GM23338 (cell line): ENCODE measurements at places on chromosomes 4 and X. TPM values are rescaled to one million over a fixed set of nuclear protein-coding genes. Genes with fewer than 3 reads are reported as not detected.

DNA sequence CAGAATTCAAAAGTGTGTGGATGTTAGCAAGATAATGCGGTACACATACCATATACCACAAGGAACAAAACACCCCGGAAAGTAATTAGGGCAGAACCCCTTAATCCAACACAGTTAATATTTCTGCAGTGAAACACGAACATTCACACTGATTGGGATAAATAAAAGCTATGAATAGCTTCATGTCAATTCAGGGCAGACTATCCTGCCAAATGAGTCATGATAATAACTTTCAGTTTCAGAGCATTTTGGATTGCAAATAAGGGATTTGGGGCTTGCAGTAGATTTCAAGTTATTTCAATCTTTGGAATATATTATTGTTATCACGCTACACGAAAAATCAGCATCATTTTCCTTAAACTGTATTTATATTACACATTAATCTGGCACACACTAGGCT is 24.3 kb downstream of the IRF2 start:
- H3K27me3 ChIP-seq, result no peaks in the 10 kb centered on the region
- peaks cover 70% of the 10 kb centered on the region for H3K4me1 ChIP-seq
- no peak overlapping the region for H3K27ac ChIP-seq
- no peak for DNase-seq
- no peak overlapping the region for H3K4me3 ChIP-seq

Gene CENPI
- 30.8 and 41.3 TPM in 2 replicates for total RNA-seq

Gene ARHGEF38
- not detected in 2 replicates for total RNA-seq

DNA sequence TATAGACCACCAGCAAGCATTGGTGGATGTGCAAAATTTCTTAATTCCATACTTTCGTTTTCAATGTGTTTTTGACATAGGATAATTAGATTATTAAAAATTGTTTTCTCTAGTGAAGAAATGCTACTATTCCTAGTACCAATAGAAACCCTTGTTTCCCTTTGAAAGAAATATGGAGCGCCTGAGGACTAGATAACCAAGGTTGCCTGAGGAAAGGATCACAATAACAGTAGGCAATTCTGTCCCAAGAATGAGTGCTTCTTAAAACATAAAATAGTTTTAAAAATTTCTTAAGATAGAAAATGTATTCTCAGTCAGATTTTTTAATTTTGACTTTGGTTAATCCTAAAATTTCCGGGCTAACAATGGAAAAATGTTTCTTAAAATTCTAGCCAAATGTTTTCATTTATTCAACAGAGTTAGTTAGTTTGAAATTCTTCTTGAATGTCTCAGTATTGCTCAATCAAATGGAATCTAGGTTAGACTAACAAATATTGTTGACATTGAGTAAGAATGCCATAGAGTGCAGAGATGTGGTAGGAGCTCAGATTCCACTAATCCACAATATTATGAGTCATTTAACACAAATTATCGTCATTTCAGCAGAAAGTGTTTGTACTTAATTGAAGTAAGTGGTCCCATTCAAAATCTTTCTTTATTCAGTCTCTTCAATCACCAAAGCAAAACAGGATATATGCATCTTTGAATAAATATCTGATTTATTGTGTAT is 666.0 kb downstream of the GRID2 start:
- DNase-seq, result no peak
- no peaks in the 10 kb centered on the region for H3K4me1 ChIP-seq
- H3K27me3 ChIP-seq, result no peaks in the 10 kb centered on the region
- H3K4me3 ChIP-seq, result no peak overlapping the region

DNA sequence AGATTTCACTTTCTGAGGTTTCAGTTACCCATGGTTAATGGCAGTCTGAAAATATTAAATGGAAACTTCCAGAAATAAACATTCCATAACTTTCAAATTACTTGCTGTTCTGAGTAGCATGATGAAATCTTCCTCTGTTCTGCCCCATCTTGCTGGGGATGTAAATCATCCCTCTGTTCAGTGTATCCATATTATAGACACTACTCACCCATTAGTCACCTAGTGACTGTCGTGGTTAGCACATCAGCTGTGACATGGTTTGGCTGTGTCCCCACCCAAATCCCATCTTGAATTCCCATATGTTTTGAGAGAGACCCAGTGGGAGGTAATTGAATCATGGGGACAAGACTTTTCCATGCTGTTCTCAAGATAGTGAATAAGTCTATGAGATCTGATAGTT is 125.5 kb upstream of the GIMD1 start:
- H3K4me3 ChIP-seq, result no peak overlapping the region
- H3K36me3 ChIP-seq, result no peaks in the 10 kb centered on the region

DNA sequence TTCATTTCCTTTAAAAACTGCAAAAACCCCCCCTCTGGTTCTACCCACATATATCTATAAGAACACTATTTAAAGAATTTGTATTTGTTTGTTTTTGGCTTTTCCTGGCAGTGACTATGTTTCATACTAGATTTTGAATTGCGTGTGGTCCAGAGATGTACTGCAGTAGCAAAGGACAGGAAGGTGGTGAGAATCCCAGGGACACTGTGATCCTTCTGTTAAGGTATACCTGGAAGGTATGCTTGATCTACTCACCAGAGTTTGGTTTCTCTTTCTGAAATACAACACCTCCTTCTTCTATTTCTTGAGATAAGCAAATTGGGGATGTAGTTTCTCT is 129.6 kb upstream of the RASGEF1B start:
- no peak overlapping the region for H3K4me3 ChIP-seq
- no peaks in the 10 kb centered on the region for H3K36me3 ChIP-seq
- H3K27me3 ChIP-seq, result no peaks in the 10 kb centered on the region
- no peak for DNase-seq
- H3K27ac ChIP-seq, result no peak overlapping the region

- no peaks in the 10 kb centered on the region for H3K27me3 ChIP-seq
- H3K27ac ChIP-seq, result no peak overlapping the region
- H3K4me3 ChIP-seq, result no peak overlapping the region
- H3K4me1 ChIP-seq, result no peaks in the 10 kb centered on the region
Measured at GRCh38 chr4:187477224-187477623, 518.3 kb upstream of the ZFP42 start.

DNA sequence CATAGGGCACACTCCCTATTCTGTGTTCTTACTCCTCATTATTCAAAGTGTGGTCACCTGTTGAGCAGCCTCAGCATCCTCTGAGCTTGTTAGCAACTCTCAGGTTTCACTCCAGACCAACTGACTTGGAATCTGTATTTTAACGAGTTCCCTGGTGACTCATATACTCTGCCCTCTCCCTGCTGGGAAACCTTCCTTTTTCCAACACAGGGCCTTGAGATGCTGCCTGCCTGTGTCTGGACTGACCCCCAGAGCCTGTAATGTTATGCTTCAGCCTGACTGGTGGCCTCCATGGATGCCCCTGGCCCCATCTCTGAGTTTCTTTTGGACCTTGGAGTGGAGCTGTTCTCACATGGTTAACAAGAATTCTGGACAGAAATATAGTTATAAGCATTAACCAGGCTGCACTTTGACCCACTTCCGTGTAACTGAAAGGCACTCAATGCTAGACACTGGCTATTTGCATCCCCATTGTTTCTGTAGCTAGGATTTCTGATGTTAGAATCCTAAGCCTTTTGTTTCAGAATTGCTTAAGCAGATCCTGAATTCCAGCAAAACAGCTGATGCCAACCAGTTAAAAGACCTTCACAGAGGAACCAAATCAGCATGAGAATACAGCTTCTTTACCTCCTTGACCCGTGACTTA is 262.6 kb downstream of the STIM2 start:
- H3K27me3 ChIP-seq, result no peaks in the 10 kb centered on the region
- no peaks in the 10 kb centered on the region for H3K36me3 ChIP-seq
- H3K27ac ChIP-seq, result peak overlapping the region; percentile 92

Gene DGKQ
- total RNA-seq, result 18.6 and 22.4 TPM in 2 replicates

DNA sequence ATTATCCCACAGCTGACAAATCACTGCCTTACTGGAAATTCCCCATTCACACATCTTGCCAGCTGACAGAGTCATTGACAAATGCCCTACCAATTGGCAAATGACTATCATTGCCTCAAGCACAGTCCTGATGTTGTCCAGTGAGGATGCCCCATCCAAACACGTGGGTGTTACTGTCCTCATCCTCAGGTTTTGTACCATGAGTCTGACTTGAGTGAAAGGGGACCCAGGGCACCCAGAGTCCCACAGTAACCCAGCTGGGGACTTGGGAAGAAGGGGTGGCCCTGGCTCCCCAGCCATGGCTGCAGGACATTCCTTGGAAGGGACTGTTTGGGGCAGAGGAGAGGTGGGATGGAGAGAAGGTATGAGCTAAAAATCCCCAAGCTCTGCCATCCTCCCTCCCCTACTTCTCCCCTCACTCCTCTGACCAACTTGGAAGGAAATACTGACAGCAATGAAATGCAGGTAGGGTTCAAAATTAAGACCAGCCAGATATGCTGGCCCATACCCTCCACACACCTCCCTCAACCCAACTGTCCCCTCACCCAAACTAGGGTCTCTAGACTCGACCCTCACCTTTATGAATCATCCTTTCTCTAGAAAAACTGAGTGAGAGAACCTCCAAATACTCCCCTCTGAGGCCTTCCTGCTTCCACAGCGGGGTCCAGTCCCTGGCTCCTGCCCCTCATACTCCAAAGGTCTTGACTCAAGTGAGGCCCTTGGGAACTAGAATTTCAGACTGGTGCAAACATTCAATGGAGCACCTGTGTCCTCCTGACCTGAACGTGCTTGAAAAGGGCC is 5.1 kb downstream of the TIMP1 start:
- H3K27ac ChIP-seq, result no peak overlapping the region
- no peaks in the 10 kb centered on the region for H3K36me3 ChIP-seq
- no peaks in the 10 kb centered on the region for H3K27me3 ChIP-seq

Gene KCNIP4
- 0.14 TPM in 1 of 2 replicates, not detected in the other for total RNA-seq

Gene ABCD1
- 4.0 and 8.9 TPM in 2 replicates for total RNA-seq

DNA sequence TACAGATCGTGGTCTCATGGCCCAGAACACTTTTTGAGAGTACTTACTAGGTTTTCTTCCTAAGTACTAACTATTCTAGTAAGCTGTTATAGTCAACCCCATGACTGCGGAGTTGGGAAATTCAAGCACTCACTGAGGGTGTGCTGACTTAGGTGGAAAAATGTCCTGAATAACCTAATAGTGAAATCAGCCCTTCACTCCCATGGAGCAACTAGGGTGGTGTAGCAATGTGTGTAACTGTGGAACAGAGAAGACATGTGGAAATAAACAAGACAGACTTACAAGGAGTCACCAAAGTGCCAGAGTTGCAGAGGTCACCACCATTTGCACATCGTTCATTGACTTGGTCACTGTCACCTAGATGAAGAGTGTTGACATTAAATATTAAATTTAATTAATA is 12.1 kb upstream of the VSIG4 start:
- no peak overlapping the region for H3K27ac ChIP-seq
- no peaks in the 10 kb centered on the region for H3K4me1 ChIP-seq
- H3K4me3 ChIP-seq, result no peak overlapping the region
- H3K27me3 ChIP-seq, result no peaks in the 10 kb centered on the region

Gene PF4V1
- 0.66 TPM in 1 of 2 replicates, not detected in the other for total RNA-seq

Gene UCP1
- total RNA-seq, result 0.21 TPM in 1 of 2 replicates, not detected in the other

GRCh38 chrX:120464411-120464810 is 4.7 kb downstream of the LAMP2 start:
- no peaks in the 10 kb centered on the region for H3K36me3 ChIP-seq
- H3K4me3 ChIP-seq, result no peak overlapping the region
- DNase-seq, result no peak
- no peaks in the 10 kb centered on the region for H3K4me1 ChIP-seq
- H3K27me3 ChIP-seq, result no peaks in the 10 kb centered on the region
- H3K27ac ChIP-seq, result no peak overlapping the region

- no peak overlapping the region for H3K27ac ChIP-seq
- no peaks in the 10 kb centered on the region for H3K27me3 ChIP-seq
- H3K36me3 ChIP-seq, result no peaks in the 10 kb centered on the region
Measured at GRCh38 chr4:15106399-15106798, 104.1 kb downstream of the CPEB2 start.

DNA sequence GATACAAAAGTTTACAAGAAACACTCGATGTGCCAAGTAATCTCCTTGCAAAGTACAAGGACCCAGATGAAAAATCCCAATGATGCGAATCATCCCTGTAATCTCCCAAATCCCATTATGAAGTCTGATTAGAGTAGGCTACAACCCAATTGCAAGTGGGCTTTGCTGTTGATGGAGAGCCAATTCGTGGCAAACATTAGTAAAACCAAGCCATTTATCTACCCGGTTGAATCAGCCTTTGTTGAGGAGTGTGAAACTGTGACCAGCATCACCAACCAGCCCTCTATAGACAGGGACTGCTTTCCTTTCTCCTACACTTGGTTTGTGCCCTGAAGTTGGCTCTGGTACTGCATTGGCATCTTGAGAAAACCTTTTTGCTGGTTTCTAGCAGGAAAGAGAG is 1.2 kb upstream of the PRPS2 start:
- no peak overlapping the region for H3K4me3 ChIP-seq
- no peak overlapping the region for H3K27ac ChIP-seq
- H3K4me1 ChIP-seq, result peaks cover 7% of the 10 kb centered on the region; the same call in 1 of the 2 replicates
- DNase-seq, result no peak
- peaks cover 13% of the 10 kb centered on the region for H3K27me3 ChIP-seq

- no peaks in the 10 kb centered on the region for H3K27me3 ChIP-seq
- no peak overlapping the region for H3K4me3 ChIP-seq
- no peak overlapping the region for H3K27ac ChIP-seq
- DNase-seq, result no peak
- no peaks in the 10 kb centered on the region for H3K4me1 ChIP-seq
- peaks cover 7% of the 10 kb centered on the region; the same call in 1 of the 2 replicates for H3K36me3 ChIP-seq
Measured at GRCh38 chr4:67691328-67691727, 9.6 kb downstream of the UBA6 start.

Gene PRKG2
- total RNA-seq, result 3.0 and 3.6 TPM in 2 replicates

DNA sequence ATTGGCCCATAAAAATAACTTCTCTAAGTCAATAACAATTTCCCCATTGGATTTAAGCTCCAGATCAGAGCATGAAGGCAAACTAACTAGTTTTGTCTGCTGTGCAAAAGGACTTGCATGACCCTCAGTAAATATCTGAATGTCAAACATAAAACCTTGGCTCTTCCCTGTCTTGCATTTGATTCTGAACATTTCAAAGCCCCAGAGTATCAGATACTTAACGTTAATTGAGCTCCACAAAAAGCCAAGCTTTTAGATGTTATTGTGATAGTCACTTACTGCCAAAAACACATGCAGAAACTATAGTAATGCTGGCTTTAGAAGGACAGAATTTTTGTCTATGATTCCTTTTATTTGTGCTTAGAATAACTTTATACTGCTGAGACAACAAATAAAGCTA is 664.2 kb downstream of the ADGRL3 start:
- no peaks in the 10 kb centered on the region for H3K27me3 ChIP-seq
- peaks cover 29% of the 10 kb centered on the region for H3K4me1 ChIP-seq
- no peak for DNase-seq
- no peak overlapping the region for H3K27ac ChIP-seq
- no peak overlapping the region for H3K4me3 ChIP-seq
